ENCODE measurements at places on chromosomes 11 and 22.
A peak's percentile ranks its signal among the peaks of the same experiment; 100 is the strongest.

- no peak for DNase-seq
These were observed 247.9 kb upstream of the CNTN5 start for GRCh38 chr11:98772893-98773292.

GRCh38 chr11:92083123-92083522, 141.5 kb upstream of the FAT3 start:
- no peak for DNase-seq

GRCh38 chr11:27699926-27700350, 317 bp downstream of the BDNF start:
- DNase-seq: no peak

GRCh38 chr22:49353235-49353634, 474.4 kb downstream of the BRD1 start:
- DNase-seq: no peak

- DNase-seq: no peak
These were observed 39.3 kb downstream of the RPL27A start for GRCh38 chr11:8721609-8722500.

DNA sequence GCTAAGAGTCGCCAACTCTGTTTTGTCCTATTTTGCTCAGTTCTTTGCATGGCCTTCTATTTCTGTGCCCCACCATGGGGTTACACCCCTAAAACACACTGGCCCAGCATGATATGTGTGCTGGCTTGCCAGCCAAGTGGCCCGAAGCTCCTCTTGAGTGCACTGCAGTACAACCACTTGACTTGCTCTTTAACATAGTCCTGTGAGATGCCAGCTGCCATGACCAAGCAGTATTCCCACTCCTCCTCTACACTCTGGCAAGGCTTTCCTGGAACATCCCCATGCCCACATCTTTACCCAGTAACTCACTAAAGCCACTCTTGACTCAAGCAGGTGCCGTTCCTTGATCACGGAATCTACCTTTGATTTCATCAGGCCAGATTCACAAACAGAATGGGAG, 102.9 kb upstream of the GAL start:
- no peak for DNase-seq

GRCh38 chr22:31678748-31679147, 16.7 kb upstream of the PISD start:
- no peak for DNase-seq

DNA sequence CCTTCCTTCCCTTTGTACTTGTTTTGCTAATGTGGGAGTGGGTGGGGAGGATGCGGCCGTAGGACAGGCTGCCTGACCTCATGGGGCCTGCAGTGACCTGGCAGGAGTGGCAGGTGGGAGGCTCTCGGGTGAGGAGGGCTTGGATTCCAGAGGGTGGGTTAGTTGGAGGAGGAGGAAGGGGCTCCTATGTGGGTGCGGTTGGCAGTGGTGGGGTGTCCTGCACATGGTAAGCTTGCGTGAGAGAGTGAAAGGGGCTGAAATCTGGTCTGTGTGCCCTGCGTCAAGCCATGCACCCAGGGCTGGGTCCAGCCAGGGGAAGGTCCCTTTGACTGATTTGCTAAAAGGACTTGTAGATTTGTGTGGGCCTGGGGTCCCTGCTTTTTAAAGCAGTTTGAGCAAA, 90.7 kb upstream of the OR4B1 start:
- no peak for DNase-seq

- DNase-seq: no peak
These were observed 4.1 kb upstream of the RAG2 start for GRCh38 chr11:36602135-36602534.

- peak; percentile 88 for DNase-seq
These were observed 41.4 kb downstream of the DKK3 start for GRCh38 chr11:11966826-11967668.

- DNase-seq: no peak
These were observed 38.0 kb downstream of the CYP2R1 start for GRCh38 chr11:14854057-14854456.

DNA sequence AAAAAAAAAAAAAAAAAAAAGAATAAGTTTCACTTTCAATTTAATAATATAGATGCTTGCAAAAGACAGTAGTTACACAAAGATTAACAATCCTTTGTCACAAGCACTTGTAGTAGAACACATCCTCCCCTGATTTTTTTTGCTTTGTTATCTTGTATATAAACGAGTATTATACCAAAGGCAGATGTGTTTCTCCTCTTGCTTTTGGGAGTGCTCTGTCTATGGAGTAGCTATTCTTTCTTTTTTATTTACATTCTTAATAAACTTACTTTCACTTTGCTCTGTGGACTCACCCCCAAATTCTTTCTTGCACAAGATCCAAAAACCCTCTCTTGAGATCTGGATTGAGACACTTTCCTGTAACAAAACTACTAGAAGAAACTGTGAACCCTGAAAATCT, 3.4 kb upstream of the MRPL16 start:
- no peak for DNase-seq

DNA sequence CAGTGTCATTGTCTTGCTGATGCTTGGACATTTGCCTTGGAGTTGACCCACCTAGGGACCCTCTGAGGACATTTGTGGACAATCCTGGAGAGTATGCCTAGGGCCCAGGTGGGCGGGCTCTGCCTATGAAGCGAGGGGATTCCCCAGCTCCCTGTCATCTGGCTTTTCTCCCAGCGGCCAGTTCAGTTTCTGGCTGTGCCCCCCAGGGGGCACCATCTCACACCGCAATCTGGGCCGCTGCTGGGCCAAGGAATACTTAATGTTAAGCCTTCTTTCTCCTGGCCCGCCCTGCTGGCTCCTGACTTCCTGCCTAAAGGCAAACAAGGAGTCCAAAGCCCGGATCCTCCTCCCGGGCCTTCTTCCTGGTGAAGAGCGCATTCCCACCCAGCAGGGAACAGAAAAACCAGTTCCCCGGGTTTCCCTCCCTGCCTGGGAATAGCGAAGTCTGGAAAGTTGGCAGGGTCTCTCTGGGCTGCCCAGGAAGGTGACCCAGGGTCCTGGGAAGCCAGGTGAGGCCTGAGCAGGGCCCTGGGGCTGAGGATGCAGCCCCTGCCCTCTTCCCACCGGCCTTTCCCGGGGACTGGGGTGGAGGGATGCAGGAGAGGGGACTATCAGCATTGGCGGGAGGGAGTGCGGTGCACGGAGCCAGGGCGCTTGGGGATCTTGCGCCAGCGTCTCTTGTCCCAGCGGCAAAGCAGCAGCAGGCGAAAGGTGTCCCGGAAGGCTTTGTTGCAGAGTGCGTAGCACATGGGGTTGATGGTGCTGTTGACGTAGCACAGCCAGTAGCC, 11.9 kb downstream of the CHRM1 start:
- DNase-seq: peak; percentile 71

- no peak for DNase-seq
These were observed 9.6 kb upstream of the CTSD start for GRCh38 chr11:1773131-1773993.

DNA sequence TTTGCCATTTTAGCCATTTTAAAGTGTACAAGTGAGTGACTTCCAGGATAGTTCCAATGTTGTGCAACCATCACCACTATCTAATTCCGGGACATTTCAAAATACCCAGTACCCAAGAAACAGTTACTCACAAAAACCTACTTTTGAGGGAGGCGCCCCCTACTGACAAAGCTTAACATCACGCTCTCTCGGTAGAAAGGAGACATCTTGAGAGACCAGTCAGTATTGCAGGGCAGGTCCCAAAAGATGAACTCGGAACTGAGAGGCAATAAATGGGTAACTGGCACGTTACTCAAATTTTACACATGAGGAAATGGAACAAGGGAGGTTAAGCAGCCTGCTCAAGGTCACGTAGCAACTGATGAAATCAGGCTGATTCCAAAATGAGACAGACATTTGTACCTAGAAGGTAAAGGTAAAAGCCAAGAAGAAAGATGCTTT, 50.0 kb upstream of the POU2AF1 start:
- peak; percentile 61 for DNase-seq

GRCh38 chr11:96778272-96778671, 388.5 kb downstream of the JRKL start:
- no peak for DNase-seq

DNA sequence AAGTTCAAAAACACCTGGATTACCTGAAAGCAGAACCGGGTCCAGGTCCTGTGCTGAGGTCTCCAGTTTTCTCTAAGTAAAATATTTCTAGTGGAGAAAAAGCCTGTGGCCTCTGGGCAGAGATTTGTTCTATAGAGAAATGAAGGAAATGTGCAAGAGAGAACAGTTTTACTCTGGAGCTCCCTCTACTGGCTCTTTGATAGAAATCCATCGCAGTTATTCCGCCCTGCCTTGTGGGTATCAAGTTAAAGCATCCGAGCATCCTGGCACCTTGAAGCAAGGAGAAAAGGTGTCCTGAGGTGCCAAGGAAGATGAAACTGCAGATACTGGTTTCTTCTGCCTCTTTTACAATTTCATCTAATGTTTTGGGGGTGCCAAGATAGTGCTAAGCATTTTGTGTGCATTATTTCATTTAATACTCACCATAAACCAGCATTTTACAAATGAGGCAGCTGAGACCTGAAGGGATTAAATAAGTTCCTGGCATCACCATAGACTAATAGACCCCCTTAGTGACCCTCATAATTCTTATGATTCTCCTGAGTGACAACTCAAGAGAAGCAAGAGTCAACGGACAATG, 113.1 kb upstream of the HSD17B12 start:
- DNase-seq: peak; percentile 67

GRCh38 chr11:129041611-129042018, 98.9 kb upstream of the TP53AIP1 start:
- no peak for DNase-seq

DNA sequence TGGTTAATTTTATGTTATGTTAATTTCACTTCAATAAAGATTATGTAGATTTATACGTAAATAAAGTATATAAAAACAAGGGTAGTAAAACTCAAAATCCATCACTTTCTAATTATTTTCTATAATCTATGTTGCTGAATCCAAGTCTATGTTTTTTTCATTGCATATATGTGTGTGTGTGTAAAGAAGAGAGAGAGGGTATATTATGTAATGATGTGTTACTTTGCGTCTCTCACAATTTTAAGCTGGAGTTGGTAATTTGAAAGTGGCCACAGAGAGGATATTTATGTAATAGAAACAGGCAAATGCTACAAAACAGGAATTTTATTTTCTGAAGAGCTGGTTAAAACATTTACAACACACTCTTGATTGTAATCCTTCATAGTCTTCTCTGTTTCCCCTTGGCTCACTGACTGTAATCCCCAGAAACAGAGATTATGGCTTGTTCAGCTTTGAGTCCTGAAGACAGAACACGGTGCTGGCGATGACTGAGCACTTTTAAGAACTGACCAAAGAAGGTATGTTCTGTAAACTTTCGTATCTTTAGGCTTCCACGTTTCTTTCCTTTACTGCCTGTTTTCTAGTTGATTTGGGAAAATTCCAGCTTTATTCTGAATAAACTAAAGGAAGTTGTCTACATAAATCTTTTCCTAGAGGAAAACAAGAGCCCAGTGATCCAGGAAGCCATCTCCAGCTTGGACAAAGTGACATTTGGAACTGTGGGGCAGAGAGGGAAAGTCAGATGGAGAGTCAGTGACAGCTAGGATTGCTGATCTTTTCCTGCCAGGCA, 43.6 kb downstream of the OR2AG2 start:
- no peak for DNase-seq
